ENCODE measurements at places on chromosomes 5 and 9.

DNA sequence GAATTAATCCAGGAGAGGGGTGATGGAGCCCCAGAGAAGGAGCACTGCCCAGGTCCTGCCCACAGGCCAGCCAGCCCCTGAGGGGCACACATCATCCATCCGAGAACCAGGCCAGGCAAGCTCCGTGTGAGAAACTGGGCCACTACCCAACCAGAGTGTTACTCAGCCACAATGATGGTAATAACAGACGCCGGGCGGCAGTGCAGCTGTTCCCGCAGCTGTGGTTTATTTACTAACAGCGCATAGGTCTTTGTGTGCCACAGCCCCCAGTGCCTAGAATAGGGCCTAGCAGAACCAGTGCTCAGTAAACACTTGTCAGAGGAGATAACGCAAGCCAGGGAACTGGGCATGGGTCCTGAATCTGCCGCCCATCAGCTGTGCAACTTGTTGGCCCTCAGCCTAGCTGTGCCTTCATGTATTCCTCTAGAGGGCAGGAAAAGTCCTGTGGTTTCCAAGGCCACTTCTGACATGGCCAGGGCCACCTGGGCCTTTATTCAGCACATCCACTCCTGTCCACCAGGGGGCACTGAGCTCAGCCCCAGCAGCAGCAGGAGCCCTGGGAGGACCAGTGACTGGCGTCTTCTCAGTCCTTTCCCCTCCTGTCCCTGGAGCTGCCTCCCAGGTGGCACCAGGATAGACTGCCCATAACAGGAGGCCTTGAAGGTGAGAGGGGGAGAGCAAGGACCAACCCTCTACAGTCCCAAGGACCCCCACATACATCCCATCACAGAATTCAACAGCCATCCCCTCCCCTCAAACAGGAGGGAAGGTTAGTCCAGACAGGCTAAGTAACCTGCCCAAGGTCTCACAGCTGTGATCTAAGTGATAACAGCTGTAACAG, 2.1 kb downstream of the MXD3 start:
- DNase-seq, result no peak

GRCh38 chr9:127249877-127250276, 14.7 kb upstream of the GARNL3 start:
- no peak for DNase-seq

DNA sequence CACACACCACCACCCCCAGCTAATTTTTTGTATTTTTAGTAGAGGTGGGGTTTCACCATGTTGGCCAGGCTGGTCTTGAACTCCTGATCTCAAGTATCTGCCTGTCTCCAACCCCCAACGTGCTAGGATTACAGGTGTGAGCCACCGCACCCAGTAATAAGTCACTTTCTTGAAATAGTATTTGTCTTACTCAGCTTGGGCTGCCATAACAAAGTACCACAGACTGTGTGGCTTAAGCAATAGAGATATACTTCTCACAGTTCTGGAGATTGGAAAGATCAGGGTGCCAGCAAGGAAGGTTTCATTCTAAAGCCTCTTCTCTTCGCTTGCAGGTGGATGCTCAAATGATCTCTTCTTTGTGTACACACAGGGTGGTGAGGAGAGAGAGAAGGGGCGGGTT, 99.8 kb downstream of the ARRDC3 start:
- no peak for DNase-seq

GRCh38 chr9:108080285-108080684, 590.7 kb upstream of the KLF4 start:
- DNase-seq, result no peak

DNA sequence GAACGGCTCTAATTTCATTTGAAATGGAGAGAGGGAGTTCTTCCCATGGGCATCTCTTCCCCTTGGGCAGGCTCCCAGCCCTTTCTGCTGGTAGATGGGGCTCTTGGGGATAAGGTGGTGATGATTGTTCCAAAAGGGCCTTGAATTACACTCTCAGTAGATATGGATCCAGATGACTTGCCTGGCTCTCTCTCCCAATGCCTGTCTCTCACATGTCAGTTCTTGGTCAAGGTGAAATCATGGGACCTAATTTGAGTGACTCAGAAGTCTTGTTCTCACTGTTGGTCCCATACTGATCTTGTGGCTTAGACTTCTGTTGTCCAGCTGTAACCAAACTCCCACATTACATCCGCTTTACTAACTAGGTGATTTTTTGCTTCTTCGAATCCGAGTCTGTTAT, 317.0 kb upstream of the RFX3 start:
- DNase-seq, result no peak

GRCh38 chr5:115985802-115986757, 23.8 kb downstream of the LVRN start:
- no peak for DNase-seq

- DNase-seq, result no peak
Observed at GRCh38 chr9:89748831-89749499, 144.2 kb downstream of the GADD45G start.

DNA sequence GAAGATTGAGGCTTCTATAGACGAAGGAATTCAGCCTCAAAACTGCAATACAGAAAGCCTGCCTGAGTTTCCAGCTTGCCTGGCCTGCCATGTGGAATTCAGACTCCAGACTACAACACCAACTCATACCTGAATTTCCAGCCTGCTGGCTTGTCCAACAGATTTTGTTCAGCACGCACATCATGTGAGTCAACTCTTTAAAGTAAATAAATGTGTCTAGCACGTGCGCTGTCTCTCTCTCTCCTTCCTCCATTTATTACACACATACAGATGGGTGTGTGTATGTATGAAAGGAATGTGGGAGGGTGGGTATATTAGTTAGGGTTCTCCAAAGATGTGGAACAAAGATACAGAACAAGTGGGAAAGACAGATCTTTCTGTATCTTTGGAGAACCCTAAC, 82.4 kb upstream of the TAS2R1 start:
- DNase-seq, result no peak

Measured in GM12878 (cell line).